Stimulated activated CD8-positive, alpha-beta memory T cell treated with anti-CD3 and anti-CD28 coated beads, Interleukin-15, amount 100 ng/mL, for 4 hours (primary cell): ENCODE measurements at places on chromosomes 16 and 17.

DNA sequence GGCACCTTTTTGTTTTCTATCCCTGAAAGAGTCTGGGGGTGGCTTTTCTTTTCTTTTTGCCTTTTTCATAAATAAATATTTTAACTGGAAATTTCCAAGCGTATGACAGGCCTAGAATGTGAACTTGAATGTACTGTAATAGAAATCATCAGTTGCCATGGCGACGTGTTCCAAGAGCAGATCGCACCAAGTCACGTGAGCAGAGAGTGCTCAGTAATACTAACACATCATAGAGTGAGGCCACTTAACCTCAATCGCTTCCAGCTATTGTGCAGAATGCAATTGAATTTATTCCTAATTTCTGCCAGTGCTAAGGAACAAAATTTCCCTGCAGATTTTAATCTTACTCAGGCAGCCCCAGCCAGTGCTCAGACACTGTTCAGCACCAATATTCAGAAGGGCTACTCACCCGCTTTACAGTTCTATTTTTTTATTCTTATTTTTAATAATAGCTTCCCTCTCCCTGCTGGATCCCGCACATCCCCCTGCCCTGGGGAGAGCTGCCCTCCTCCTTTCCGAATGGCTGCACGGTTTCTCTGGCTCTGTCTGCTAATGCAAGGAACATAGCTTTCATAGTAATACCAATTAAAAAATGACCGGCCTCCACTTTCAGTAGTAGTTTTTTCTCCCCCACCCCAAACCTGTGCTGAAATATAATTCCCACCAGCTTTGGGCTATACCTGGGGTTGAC lies 26.2 kb upstream of the PMFBP1 start:
- DNase-seq: no peak

GRCh38 chr16:66369055-66369592 lies 2.6 kb downstream of the CDH5 start:
- no peak for DNase-seq

GRCh38 chr17:20080513-20080912 lies 71.4 kb downstream of the SPECC1 start:
- no peak for DNase-seq

GRCh38 chr16:70736465-70737376 lies 50.9 kb upstream of the MTSS2 start:
- DNase-seq: no peak

DNA sequence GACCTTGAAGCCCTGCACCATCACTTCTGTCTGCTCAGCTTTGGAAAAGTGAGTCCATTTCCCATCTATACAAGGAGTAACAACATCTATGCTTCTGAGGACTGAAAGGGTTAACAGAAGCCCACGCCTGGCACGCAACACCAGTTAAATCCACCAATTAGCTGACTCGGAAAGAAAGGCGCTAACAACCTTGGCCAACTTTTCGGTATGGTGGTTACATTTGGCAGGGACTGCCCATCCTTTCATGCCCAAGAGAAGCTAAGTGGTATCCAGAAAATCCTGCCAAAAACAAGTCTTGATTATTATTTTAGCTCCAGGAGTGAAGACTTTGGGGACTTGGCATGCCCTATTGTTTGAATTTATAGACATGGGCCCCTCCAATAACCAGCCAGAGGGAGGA lies 202.3 kb upstream of the RPL38 start:
- no peak for DNase-seq

DNA sequence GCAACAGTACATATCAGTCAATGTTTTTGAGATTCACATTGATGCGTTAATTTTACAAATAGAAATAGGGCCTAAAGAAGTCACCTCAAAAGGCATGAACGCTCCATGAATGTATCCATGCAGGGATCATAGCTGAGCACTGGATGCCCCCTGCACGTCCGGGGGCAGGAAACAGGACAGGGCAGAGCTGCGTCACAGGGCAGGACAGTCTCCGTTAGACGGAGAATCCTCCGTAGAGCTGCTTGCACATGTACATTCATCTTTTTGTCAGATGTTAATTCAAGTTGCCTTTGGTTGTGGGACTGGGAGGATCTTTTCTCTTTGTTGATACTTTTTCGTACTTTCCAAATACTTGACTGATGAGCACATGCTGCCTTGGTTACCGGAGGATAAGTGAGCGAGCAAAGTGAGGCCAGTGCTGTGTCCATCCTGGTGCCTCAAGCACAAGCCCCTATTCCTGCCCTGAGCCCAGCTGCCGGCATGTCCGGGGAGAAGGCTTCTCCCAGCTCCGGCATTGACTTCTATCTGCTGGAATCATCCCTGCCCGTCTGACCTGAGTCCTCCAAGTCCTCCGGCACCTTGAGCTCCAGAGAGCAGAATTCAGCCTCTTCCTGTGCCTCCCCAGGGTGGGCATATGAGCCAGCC lies 15.0 kb downstream of the GAA start:
- no peak for DNase-seq

- DNase-seq: no peak
Measured at GRCh38 chr16:52095471-52095870, 451.5 kb downstream of the TOX3 start.

DNA sequence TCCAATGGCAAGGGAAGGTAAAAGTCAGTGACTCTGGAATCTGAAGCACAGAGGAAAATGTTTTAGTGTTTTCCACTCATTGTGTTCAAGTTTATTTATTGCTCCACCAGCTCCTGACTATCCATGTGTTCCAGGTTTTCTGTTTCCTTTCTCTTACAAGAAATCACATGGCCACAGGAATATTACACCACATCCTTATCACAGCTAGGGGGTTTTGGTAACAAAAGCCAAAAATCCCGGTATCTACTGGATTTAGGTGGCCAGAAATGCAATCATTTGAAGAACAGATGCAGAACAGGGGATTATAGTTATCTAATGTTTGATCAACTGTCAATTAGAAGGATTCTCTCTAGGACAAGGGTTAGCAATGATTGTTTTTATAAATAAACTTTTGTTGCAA lies 47.9 kb downstream of the STH start:
- no peak for DNase-seq

- DNase-seq: no peak
Measured at GRCh38 chr16:88769617-88770460, 15.2 kb downstream of the PIEZO1 start.

GRCh38 chr16:10878644-10879501 lies 1.9 kb downstream of the CIITA start:
- no peak for DNase-seq

DNA sequence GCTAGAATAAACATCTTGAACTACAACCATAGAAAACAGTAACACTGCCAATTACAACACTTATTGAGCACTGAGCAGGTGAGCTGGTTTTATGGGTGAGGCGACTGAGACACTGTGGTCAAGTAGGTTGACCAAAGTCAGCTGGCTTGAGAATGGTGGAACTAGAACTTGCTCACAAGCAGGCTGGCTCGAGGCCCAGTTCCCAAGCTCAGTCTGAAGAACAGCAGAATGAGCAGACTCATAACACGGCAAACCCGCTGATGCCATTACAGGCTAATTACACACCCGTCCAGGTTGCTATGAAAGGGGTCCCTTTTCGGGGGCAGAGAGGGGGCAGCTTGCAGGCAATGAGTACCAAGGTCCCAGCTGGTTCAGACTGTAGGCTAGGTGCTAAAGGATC lies 6.5 kb downstream of the ZZEF1 start:
- DNase-seq: no peak

GRCh38 chr16:87939562-87940423 lies 3.5 kb upstream of the CA5A start:
- no peak for DNase-seq

DNA sequence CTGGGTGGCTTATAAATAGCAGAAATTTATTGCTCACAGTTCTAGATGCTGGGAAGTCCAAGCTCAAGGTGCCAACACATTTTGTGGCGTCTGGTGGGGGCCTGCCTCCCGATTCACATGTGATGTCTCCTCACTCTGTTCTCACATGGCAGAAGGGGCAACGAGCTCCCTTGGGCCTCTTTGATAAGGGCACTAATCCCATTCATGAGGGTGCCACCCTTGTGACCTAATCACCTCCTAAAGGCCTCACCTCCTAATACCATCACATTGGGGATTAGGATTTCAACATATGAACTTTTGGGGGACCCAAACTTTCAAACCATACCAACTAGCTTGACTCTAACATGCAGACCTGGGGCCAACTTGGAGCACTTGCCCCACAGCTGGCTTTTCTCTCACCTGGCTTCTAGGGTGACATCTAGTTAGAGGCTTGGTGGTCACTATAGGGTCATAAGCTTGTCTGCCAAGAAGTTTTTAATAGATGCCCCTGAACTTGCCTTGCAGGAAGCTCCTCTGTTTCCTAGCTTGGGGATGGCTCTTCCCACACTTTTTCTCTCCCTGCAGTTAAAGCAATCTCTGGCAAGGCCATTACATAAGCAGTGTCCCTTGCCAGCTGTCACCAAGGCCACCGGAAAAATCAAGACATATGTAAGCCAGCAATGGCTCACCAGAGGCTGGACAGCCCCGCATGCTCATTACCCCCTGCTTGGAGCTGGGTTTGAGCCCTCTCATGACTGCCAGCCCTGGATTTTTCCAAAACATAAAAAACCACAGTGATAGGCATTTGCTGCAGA lies 8.4 kb upstream of the MED9 start:
- no peak for DNase-seq

DNA sequence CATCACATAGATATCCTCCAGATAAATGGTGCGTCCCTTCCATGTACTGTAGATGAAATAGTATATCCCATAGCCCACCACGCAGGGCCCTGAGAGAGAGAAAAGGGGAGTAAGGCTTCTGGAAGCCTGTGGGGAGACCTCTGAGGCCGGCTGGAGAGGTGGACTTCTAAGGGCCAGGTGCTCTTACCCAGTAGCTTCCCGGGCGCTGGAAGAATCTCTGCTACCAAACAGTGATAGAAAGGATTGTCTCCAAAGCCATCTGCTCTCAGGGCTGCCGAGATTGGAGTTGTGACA lies 718 bp downstream of the SAT2 start:
- DNase-seq: no peak

DNA sequence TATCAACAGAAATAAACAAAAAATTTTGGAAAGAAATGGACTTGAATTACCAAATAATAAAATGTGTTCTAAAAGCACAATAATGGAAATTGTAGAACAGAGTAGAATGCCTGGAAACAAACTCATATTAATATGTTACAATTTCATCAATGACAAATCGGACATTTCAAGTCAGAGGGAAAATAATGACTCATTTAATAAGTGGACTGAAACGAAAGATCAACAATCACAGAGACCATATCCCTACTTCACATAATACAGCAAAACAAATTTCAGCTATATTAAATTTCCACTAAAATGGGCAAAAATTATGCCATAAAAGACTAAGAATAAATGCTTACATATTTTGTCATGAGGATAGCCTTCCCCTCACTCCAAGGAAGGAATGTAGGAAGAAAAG lies 25.7 kb downstream of the CDYL2 start:
- DNase-seq: no peak

DNA sequence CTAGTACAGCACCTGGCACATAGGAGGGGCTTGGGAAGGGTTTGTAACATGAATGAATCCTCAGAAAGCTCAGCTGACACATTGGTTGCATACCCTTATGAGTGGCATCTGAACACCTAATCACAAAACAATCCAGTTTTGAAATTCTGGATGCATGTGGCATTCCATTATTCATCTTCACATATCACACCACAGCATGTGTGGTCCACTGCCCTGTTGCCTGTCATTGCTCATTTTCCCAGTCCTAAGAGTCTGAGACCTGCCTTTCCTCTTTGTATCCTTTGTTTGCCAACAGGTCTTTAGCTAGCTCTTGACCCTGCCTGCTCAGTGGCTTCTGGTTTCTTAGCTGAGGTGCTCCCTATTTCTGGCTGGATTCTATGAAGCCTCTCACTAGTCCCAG lies 170.8 kb upstream of the ASIC2 start:
- no peak for DNase-seq

- no peak for DNase-seq
Measured at GRCh38 chr16:13403326-13403725, 501.9 kb downstream of the SHISA9 start.

DNA sequence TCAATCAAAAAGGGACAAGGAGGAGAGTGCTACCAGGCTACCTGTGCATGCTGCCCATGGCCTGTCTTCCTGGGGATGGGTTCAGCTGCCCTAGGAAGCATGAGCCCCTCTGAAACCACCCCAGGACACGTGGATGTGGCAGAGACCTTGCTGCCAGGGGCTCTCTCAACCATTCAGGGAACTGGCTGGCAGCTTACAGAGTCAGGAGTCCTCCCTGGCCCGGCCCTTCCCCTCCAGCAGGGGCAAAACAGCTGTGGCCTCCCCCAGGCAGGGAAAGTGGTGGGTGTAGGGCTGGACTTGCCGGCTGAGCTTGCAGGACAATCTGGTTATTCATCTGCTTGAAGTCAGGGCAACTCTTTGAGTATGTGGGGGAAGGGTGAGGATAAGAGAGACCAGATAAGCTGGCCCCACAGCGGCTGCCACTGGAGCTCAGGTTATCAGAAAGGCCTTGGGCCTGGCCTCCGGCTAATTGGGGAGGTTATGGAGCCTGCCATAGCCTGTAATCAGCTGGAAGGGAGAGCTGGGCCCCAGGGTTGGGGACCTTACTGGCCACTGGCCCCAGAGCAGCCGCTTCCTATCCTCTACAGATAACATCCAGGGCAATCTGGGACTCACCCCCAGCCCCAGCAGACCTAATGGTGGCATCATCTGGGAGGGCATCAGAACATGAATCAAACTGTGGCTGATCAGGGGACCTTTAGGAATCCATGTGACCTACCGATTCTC lies 5.6 kb upstream of the TBX2 start:
- DNase-seq: no peak

DNA sequence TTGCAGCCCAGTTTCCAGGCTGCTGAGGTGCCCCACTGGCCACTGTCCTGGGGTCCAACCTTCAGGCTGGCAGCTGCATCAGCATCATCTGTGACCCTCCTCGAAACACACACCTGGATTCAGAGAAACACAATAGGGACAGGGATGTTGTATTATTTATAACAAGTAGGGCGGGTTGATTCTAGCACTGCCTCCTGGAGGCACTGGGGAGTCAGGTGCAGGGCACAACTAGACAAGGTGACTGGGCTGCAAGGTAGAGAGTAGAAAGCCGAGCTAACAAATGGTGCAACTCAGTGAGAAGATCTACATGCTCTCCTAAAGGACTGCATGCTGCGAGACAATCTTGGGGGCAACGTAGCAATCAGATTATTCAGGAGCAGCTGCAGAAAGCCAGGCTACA lies 317.3 kb downstream of the SLC39A11 start:
- no peak for DNase-seq

- DNase-seq: peak; percentile 47
Measured at GRCh38 chr17:49952209-49952911, 16.6 kb upstream of the DLX4 start.

DNA sequence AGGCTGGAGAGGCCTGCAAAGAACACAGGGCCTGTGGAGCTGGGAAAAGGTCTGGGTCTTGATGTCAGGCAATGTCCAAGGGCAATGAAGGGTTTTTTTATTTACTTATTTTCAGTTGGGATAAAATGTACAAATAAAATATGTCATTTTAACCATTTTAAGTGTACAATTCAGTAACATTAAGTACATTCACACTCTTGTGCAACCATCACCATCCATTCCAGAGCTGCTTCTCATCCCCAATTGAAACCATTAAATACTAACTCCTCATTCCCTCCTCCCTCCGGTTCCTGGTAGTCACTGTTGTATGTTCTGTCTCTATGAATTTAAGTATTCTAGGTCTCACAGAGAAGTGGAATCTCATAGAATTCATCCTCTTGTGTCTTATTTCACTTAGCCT lies 444.7 kb downstream of the HS3ST3B1 start:
- DNase-seq: no peak

GRCh38 chr16:11535494-11535893 lies 51.2 kb downstream of the LITAF start:
- no peak for DNase-seq
